ENCODE measurements at places on chromosomes 2 and 18.

GRCh38 chr2:75431276-75431675 lies 129.5 kb downstream of the EVA1A start:
- no peak overlapping the region for H3K27ac ChIP-seq
- H3K4me1 ChIP-seq, result no peaks in the 10 kb centered on the region
- H3K36me3 ChIP-seq, result no peaks in the 10 kb centered on the region
- H3K27me3 ChIP-seq, result peaks cover 2% of the 10 kb centered on the region
- no peak for DNase-seq
- H3K4me3 ChIP-seq, result no peak overlapping the region

DNA sequence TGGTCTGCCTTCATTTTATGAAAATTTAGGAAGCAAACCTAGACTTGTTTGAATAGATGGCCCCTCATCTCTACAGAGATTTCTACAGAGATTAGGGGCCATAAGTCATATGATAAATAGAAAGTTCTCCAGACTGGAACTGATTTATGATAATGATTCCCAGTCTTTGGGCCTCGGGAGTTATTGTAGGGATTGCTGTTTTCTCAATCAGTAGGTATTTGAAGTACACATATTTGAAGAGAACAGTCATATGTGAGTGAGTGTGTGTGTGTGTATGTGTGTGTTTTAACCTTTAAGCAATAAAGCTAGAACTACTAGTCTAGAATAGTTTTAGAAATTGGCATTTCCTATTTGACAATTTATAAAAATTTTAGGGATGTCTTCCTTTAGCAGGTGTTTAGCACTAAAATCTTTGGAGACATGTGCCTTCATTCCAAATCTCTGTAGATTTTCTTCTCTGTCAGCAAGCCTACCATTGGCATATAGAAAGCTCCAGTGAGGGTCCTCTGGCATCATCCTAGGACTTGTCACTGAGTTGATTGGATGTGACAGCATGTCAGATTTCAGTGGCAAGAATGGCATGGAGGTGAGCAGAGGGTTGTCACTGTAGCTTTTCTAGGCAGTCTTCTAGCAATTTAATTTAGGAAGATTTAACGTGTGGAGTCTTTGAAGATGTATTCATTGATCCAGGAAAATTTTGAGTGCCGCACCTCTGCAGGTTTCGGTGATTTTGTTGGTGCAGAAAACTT lies 71.2 kb downstream of the MYO1B start:
- H3K36me3 ChIP-seq, result no peaks in the 10 kb centered on the region
- no peak overlapping the region for H3K27ac ChIP-seq
- H3K4me3 ChIP-seq, result no peak overlapping the region

GRCh38 chr18:2572171-2572569 lies 813 bp downstream of the NDC80 start:
- DNase-seq, result no peak
- peak overlapping the region; percentile 100 for H3K27ac ChIP-seq
- peaks cover 7% of the 10 kb centered on the region for H3K4me1 ChIP-seq
- H3K27me3 ChIP-seq, result no peaks in the 10 kb centered on the region

GRCh38 chr2:128374001-128374710 lies 55.5 kb upstream of the HS6ST1 start:
- peak; percentile 95 for DNase-seq
- H3K27me3 ChIP-seq, result no peaks in the 10 kb centered on the region
- H3K4me1 ChIP-seq, result peaks cover 21% of the 10 kb centered on the region
- H3K36me3 ChIP-seq, result no peaks in the 10 kb centered on the region
- H3K27ac ChIP-seq, result no peak overlapping the region
- H3K4me3 ChIP-seq, result no peak overlapping the region

DNA sequence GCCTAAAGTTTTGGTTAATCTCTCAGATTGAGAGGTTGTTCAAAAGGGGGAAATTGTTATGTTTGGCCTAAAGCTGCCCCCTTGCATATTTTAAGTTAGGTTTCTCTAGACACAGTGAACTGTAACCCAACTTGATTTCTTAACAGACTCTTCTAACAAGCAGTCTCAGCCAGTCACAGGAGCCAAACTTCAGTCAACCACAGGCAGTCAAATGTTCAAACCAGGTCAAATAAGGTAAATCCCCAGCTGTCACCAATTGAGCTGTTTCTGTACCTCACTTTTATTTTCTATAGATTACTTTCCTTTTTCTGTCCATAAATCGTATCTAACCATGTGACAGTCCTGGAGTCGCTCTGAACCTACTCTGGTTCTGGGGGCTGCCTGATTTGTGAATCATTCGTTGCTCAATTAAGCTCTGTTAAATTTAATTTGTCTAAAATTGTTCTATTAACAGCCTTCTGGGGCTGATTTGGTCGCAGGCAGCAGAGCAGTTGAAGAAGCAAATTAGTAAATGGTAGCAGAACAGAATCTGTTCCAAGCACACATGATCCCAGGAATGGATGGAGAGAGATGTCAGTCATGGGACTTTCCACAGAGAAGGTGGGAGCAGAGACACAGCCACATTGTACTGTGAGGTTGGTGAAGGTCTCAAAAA lies 16.4 kb upstream of the NFU1 start:
- no peak overlapping the region for H3K4me3 ChIP-seq
- H3K27ac ChIP-seq, result no peak overlapping the region
- H3K4me1 ChIP-seq, result no peaks in the 10 kb centered on the region
- no peaks in the 10 kb centered on the region for H3K36me3 ChIP-seq
- DNase-seq, result no peak

Measured in fibroblast of lung (primary cell).